ENCODE measurements at places on chromosomes 3 and 15. TPM values are rescaled to one million over a fixed set of nuclear protein-coding genes. Genes with fewer than 3 reads are reported as not detected.

Gene FBXO40
- total RNA-seq: not detected

Gene TEX9
- total RNA-seq: 6.3 TPM

Gene CCDC39
- not detected for total RNA-seq

Gene MYO9A
- 29.7 TPM for total RNA-seq

- peak; percentile 77 for DNase-seq
Measured at GRCh38 chr15:101258238-101259144, 6.6 kb upstream of the CHSY1 start.

DNA sequence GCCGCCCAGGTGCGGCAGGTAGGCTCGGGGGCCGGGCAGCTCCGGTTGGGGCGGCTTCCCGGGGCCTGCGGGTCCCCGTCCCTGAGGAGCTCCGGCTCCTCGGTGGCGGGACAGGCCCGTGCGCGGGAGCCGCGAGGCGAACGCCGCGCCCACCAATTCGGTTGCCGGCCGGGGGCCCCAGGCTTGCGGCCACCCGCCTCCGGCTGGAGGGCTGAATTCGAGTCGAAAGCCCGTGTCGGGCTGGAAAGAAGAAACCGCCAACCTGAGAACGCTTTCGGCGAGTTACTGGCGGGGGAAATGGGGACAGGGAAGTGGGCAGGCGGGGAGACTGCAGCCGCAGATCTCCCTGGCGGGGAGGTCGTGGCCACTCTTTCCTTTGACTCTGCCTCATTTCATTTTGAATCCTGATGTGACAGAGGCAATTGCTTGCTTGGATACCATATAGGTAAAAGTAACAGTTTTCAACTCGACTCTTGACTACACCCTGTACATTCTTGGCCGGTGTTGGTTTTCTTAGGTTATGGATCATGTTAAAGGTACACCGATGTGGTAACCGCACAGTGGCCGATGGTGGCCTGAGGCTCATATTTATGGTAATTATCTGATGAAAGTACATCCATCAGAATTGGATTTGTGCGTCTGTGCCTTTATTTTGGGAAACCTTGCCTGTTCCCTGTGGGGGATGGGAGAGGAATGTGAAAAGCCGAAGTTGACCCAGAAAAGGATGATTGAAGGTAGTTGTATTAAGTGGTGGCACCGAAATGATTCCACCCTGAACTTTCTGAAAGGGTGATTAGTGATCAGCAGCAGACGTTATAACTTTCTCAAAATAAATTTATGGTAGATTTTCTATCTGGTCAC is 1.7 kb downstream of the B3GNT5 start:
- peak; percentile 51 for DNase-seq

DNA sequence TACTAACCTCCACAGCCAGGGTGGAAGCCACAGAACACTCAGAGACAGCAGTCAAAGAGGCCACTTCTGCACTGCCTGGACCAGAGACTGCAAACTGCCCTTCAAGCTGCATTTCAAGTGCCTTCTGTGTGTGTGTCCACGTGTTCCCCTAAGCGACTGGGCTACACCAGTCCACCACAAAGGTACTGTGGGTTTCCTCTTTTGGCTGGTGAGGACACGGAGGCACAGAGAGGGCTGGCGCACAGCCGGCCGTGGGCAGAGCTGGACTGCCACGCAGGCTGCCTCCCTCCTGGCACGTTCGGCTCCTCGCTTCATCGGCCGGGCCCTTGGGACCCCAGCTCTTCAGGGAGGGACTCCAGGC is 60.9 kb downstream of the MGLL start:
- no peak for DNase-seq

DNA sequence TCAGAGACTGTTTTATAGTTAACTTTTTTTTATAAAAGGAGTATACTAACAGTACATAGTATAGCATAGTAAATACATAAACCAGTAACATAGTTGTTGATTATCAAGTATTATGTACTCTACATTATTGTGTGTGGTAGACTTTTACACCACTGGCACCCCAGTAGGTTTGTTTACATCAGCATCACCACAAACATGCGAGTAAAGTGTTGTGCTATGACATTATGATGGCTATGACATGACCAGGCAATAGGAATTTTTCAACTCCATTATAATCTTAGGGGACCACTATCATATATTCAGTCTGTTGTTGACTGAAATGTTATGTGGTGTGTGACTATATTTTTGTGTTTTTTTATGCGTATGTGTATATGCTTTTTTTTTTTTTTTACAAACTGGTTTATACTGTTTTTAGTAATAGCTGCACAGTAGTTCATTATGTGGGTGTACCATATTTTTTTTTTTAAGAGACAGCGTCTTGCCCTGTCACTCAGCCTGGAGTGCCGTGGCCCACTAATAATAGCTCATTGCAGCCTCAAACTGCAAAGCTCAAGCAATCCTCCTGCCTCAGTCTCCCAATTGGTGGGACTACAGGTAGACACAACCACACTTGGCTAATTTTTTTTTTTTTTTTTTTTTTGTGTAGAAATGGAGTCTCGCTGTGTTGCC is 1.9 kb downstream of the CAPN7 start:
- DNase-seq: no peak

DNA sequence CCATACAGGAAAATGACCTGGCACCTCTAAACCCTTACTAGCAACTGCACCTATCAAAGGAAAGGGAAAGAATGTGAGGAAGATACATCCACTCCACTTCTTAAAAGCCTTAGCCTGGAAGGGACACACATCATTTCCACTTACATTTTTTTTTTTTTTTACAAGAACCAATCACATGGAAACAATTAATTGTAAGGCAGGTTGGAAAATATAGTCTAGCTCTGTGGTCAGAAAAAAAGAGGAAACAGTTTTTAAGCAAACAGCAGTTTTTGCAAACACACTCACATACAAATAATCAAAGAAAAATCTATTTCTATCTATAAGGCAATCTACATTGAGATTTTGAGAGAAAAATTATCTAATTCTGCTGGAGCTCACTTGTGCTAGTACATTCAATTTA is 98.9 kb upstream of the SPRED1 start:
- DNase-seq: no peak

- peak; percentile 66 for DNase-seq
Measured at GRCh38 chr3:13657660-13658435, 108.9 kb downstream of the FBLN2 start.

All from MCF 10A (cell line).